ENCODE measurements at places on chromosomes 13 and 19. TPM values are rescaled to one million over a fixed set of nuclear protein-coding genes. Genes with fewer than 3 reads are reported as not detected.

The TEX101 gene
- total RNA-seq, result not detected

DNA sequence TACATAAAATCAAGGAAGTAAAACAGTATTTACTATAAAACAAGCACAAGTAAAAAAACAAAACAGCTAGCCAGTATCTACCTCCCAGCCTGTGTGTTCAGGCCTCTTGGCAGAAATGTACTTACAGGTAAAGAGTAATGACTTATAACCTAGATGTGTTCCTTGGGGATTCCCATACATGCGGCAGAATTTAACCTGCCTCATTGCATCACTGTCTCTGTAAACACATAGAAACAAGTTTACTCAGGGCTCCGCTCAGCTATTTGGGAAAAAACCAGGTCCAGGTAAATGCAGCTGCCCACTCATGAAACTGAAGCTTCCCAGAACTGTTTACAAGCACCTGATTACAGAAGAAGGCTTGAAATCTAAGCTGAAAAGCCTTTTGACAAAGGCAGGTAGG lies 50.7 kb upstream of the SERP2 start:
- no peaks in the 10 kb centered on the region for H3K4me1 ChIP-seq
- H3K27ac ChIP-seq, result no peak overlapping the region
- no peak overlapping the region for H3K4me3 ChIP-seq
- DNase-seq, result no peak

- H3K27ac ChIP-seq, result no peak overlapping the region
- no peaks in the 10 kb centered on the region for H3K4me1 ChIP-seq
- no peak overlapping the region for H3K4me3 ChIP-seq
- no peaks in the 10 kb centered on the region for H3K27me3 ChIP-seq
Observed at GRCh38 chr13:32334671-32335070, 19.4 kb downstream of the BRCA2 start.

DNA sequence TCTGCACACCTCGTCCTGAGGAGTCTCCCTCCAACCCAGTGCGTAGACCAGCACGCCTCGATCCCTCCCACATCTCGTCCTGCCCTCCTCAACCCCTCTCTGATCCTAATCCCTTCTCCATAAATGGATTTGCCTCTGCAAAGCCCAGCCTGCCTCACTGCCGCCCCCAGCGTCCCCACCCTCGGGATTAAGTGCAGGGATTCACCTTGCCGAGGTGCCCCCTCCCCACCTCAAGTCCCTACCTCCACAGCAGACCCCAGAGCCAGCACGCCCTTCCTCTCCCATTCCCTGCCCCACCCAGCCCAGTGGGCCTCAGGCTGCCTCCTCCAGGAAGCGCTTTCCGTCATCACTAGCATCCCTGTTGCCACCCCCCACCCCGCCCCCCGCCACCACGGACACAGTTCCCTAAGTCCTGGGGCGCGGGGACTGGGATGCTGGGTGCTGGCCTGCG lies 4.0 kb downstream of the KLF16 start:
- H3K4me3 ChIP-seq, result peak overlapping the region; percentile 86
- peaks cover 18% of the 10 kb centered on the region for H3K4me1 ChIP-seq
- no peaks in the 10 kb centered on the region for H3K36me3 ChIP-seq
- DNase-seq, result no peak

GRCh38 chr13:28251466-28251865 lies 113.1 kb downstream of the PAN3 start:
- DNase-seq, result no peak
- H3K27ac ChIP-seq, result no peak overlapping the region
- H3K27me3 ChIP-seq, result no peaks in the 10 kb centered on the region
- H3K36me3 ChIP-seq, result peaks cover 29% of the 10 kb centered on the region

DNA sequence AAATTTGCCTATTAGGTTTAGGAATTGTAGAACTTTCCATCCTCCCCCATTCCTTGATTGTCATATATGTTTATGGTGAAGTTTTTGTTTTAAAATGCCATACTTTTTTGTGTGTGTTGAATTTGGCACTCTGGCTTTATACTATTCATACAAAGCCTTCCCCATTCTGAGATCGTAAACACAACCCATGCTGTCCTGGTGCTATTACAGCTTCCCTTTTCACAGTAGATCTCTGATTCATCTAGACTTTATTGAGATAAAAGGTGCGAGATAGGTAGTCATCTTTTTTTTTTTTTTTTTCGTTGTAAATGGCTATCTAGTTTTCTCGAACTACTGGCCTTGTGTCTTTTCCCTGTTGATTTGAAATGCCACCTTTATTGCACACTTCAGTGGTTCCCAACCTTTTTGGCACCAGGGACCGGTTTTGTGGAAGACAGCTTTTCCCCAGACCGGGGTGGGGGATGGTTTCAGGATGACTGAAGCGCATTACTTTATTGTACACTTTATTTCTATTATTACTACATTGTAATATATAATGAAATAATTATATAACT lies 94.6 kb downstream of the LRCH1 start:
- H3K36me3 ChIP-seq, result peaks cover 3% of the 10 kb centered on the region
- no peak for DNase-seq
- no peak overlapping the region for H3K27ac ChIP-seq
- no peaks in the 10 kb centered on the region for H3K27me3 ChIP-seq
- H3K4me3 ChIP-seq, result no peak overlapping the region

- H3K27ac ChIP-seq, result no peak overlapping the region
- H3K4me3 ChIP-seq, result no peak overlapping the region
- H3K27me3 ChIP-seq, result peaks cover 69% of the 10 kb centered on the region
- peaks cover 2% of the 10 kb centered on the region for H3K36me3 ChIP-seq
- H3K4me1 ChIP-seq, result no peaks in the 10 kb centered on the region
- DNase-seq, result no peak
Observed at GRCh38 chr13:28093881-28094280, 6.5 kb downstream of the FLT3 start.

GRCh38 chr19:3931041-3931440 lies 1.8 kb upstream of the NMRK2 start:
- no peaks in the 10 kb centered on the region for H3K4me1 ChIP-seq
- no peak for DNase-seq
- peaks cover 34% of the 10 kb centered on the region for H3K27me3 ChIP-seq
- H3K27ac ChIP-seq, result no peak overlapping the region

The RFPL4AL1 gene
- total RNA-seq, result not detected

DNA sequence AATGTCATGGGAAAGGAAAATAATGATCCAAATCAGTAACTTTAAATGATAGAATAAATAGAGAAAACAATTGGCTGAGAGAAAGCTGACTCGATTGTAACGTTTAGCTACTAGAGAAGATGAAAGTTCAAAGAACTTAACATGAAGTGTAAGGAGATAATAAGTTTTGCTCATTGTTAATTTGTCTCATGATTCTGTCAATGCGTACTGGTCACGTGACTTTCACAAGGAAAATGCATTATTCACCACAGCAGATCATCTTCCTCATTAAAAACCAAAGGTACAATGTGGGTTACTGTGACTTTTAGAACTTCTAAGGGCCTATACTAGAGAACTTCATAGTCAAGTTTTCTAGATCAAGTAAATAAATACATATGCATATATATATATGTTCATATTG lies 1207.2 kb downstream of the EFNB2 start:
- peaks cover 3% of the 10 kb centered on the region for H3K4me1 ChIP-seq
- H3K27ac ChIP-seq, result no peak overlapping the region
- no peak for DNase-seq
- no peaks in the 10 kb centered on the region for H3K27me3 ChIP-seq

DNA sequence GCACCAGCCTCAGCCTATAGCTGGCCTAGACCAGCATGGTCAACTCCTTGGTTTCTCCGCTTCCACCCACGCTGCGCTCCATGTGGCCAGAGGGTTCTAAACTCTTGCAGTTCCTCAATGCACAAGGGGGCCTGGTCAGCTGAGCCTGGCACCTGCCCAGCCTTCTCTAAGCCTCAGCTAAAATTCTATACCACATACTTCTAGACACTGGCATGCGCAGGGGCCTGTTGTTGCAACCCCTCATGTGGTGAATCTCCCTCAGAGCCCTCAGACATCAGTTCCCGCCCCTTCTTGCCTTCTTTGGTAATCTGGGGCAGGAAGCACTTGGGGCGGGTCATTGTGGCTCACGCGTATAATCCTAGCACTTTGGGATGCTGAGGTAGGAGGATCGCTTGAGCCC lies 19.7 kb upstream of the LDLR start:
- H3K27me3 ChIP-seq, result no peaks in the 10 kb centered on the region
- DNase-seq, result no peak
- peaks cover 23% of the 10 kb centered on the region for H3K36me3 ChIP-seq

GRCh38 chr19:917323-918151 lies at the start of gene KISS1R:
Gene KISS1R (plus strand): TSS chr19:917333. CDS start chr19:917503, 170 bp downstream.
- peaks cover 4% of the 10 kb centered on the region for H3K4me1 ChIP-seq
- peak; percentile 55 for DNase-seq
- peak within 1 kb of the TSS; percentile 65 for H3K4me3 ChIP-seq
- H3K27me3 ChIP-seq, result peaks cover 48% of the 10 kb centered on the region

DNA sequence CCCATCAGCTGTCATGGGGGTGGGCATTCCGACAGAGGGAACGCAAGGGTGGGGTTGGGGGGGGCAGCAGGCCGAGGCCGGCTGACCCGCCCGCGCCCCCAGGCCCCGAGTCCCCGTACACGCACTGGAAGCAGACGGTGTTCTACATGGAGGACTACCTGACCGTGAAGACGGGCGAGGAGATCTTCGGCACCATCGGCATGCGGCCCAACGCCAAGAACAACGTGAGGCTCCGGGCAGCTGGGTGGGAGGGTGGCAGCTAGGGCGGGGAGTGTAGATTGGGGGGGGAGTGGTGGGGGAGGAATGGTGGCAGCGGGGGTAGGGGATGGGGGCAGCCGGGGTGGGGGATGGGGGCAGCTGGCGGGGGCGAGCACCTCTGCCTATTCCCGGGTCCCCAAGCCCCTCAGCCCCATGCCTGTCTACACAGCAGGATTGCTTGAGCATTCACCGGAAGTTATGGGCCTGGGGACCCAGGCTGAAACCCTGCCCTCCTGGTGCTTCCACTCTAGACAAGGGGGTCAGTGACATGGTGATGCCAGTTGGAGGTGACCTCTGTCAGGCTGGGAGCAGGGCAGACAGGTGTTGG lies 2.8 kb upstream of the ADM5 start:
- peak overlapping the region; percentile 80 for H3K4me3 ChIP-seq
- no peak overlapping the region for H3K27ac ChIP-seq
- H3K4me1 ChIP-seq, result peaks cover 29% of the 10 kb centered on the region
- no peak for DNase-seq
- H3K27me3 ChIP-seq, result peaks cover 14% of the 10 kb centered on the region
